NCI-H460 (cell line): ENCODE measurements at places on chromosomes 13 and 19.

DNA sequence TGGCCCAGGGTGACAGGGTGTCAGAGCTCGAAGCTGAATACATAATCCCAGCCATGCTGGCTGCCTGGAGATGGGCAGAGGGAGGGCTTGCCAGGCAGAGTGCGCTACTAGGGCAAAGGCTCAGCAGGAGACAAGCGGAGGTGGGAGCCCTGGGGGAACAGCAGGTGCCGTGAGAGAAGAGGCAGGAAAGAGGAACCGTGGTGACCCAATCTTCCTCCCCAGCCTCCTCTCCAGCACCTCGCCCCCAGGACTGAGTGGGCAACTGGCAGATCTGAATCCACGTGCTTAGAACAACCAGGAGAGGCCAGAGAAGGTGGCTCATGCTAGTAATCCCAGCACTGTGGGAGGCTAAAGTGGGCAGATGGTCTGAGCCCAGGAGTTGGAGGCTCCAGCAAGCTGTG lies 11.0 kb upstream of the CCL25 start:
- no peak for DNase-seq

GRCh38 chr19:9727644-9728043 lies 40.9 kb downstream of the ZNF846 start:
- no peak for DNase-seq

- no peak for DNase-seq
These were observed 122.5 kb downstream of the RGCC start for GRCh38 chr13:41579881-41580280.

DNA sequence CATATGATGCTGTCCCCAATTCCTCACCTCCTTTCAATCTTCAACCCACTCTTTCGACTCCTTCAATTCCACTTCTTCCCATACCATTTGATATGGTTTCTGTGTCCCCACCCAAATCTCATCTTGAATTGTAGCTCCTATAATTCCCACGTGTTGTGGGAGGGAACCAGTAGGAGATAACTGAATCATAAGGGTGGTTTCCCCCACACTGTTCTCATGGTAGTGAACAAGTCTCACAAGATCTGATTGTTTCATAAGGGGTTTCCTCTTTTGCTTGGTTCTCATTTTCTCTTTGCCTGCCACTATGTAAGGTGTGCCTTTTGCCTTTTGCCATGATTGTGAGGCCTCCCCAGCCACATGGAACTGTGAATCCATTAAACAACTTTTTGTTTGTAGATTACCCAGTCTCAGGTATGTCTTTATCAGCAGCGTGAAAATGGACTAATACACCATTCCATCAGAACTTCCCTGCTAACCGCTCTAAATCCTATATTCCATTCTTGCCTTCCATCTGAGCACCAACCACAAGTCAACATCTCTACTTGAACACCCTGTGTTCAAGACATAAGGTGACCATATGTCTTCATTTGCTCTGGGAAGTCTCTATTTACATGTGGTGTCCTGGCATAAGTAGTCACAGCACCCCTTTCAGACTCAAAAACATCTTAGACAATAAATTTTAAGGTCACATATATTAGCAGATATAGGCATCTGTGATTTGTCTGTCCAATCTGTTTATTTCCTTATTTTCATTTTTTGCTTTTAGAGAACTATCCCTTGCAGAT lies 122.9 kb downstream of the TSHZ3 start:
- no peak for DNase-seq

DNA sequence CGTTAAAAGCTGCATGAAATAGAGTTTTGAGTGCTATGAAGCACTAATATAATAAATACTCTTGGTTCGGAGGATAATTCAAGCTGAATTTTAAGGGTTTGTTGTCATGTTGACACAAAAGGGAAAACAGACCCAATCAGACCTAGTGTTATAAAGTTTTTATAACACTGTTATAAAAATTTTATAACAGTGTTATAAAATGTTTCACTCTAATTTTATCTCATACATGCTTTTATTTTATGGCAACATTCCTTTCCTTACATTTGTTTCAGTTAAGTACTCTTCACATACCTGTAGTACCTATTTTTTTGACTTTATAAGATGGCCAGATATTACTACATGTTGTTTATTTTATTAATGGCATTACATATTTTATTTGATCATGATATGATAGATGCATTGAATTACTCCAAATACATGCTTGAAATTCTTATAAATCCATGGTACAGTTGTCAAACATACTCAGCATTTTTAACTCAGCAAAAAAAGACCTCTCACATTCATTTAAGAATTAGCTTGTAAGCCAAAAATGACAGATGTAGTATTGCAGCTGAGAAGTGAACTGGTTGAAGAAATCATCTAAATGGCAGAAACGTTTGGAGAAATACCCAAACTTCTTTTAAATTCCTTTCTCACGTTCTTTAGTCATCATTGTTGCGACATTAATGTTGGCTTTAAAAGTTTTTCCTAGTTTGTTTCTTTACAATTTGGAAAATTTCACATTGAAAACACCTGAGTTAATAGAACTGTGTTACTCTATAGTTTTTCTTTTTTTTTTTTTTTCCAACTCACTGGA lies 104.5 kb downstream of the PIBF1 start:
- no peak for DNase-seq
